ENCODE measurements at places on chromosomes 7 and 10.

DNA sequence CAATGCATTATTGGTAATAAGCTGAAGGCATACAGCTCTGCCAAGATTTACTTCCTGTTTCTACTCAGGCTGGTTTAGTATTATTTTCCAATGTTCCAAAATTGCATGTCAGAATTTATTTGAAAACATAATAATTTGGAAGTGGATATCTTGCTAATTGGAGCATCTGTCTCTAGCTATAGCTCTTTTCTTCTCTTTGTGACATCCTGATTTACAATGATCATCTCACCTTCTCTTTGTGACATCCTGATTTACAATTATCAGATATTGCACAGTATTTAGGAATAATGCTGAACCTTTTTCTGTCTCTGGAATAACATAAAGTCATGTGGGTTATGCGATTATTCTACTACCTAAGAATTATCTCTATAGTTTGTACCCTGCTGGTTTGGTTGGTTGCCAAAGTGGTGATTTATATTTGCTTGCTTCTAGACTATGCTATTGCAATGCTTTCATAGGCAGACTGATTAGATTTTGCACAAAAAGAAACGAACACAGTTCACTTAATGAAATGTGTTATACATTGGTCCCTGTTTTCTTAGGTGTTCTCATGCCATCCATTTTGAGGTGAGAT is 44.3 kb upstream of the CABCOCO1 start:
- no peak for DNase-seq

- DNase-seq = peak; percentile 64
Measured at GRCh38 chr10:27481486-27481885, 22.6 kb upstream of the RAB18 start.

- peak; percentile 96 for DNase-seq
Measured at GRCh38 chr7:40717242-40717641, 582.4 kb downstream of the SUGCT start.

DNA sequence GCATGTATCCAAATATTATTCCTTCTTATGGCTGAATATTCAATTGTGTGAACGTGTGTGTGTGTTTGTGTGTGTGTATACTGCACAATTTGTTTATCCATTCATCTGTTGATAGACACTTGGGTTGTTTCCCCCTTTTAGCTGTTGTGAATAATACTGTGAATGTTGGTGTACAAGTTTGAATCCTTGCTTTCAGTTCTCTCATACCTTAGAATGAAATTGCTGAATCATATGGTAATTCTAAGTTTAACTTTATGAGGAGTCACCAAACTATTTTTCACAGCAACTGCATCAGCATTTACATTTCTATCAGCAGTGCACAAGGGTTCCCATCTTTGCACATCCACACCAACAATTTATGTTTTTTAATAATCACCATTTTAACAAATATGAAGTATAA is 86.9 kb upstream of the GATAD1 start:
- DNase-seq = no peak

GRCh38 chr10:91587710-91588638 is 44.9 kb downstream of the PPP1R3C start:
- peak; percentile 60 for DNase-seq

GRCh38 chr10:62467527-62467926 is 93.4 kb downstream of the ZNF365 start:
- peak; percentile 53 for DNase-seq

GRCh38 chr10:52332815-52333214 is 18.7 kb downstream of the DKK1 start:
- DNase-seq = no peak

DNA sequence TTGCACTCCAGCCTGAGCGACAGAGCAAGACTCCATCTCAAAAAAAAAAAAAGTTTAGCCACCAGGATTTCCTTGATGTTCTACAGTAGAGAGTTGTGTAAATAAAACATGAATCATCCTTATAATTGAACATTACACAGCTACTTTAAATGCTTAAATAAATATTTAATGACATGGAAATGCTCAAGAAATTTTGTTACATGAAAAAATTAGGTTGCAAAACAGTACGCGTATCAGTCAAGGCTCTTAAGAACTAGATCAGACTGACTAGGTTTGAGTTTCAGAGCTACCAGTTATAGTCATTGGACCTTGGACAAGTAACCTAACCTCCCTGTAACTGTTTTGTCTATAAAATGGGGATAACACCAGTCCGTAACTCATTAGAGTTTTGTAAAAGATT is 38.7 kb upstream of the GSAP start:
- DNase-seq = peak; percentile 64

DNA sequence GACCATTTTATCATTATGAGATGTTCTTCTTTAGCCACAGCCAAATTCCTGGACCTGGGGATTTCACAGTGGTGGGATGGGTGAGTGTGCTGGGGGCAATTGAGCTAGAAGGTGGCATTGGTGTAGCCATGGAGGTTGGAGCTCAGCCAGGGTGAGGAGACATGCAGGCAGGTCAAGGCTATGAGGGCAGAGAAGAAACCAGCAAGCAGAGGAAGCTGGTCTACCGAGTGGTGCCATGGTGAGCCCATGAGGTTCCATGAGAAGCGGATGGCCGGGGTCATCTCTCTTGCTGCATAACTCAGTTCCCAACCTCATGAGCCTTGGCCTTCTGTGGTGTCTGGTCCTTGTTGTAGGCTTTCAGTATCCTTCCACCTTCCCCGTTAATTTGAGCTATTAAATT is 91.4 kb downstream of the CARD11 start:
- DNase-seq = no peak

DNA sequence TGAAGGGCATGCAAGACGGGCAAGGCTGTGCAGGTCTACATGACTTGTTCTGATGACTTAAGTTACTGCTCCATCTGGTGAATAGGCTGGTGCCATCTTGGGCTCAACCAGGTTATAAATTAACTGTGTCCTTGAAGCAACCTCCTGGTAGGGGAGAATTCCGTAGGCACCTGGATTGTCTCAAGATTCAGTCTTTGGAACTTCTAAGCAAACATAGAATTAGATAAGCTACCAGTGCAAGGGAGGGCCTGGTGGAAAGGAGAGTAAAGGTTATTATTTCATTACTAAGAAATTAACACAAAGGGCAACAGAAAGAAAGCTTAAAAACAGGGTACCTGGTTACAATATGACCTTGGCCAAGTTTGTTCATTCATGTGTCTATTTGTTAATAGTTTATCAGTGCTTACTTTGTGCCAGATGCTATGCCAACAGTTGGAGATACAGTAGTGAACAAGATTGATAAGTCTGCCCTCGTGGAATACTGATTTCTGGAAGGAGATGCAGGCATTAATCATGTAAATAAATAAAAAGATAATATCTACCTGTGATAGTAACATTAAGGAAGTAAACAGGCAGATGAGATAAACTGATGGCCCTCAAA is 107.0 kb upstream of the PALS2 start:
- no peak for DNase-seq

GRCh38 chr10:79244841-79245504 is 102.3 kb upstream of the PPIF start:
- DNase-seq = no peak

- peak; percentile 52 for DNase-seq
Measured at GRCh38 chr10:68231106-68231816, 652 bp downstream of the ATOH7 start.

- peak; percentile 82 for DNase-seq
Measured at GRCh38 chr7:156751319-156751718, 110.7 kb downstream of the RNF32 start.

DNA sequence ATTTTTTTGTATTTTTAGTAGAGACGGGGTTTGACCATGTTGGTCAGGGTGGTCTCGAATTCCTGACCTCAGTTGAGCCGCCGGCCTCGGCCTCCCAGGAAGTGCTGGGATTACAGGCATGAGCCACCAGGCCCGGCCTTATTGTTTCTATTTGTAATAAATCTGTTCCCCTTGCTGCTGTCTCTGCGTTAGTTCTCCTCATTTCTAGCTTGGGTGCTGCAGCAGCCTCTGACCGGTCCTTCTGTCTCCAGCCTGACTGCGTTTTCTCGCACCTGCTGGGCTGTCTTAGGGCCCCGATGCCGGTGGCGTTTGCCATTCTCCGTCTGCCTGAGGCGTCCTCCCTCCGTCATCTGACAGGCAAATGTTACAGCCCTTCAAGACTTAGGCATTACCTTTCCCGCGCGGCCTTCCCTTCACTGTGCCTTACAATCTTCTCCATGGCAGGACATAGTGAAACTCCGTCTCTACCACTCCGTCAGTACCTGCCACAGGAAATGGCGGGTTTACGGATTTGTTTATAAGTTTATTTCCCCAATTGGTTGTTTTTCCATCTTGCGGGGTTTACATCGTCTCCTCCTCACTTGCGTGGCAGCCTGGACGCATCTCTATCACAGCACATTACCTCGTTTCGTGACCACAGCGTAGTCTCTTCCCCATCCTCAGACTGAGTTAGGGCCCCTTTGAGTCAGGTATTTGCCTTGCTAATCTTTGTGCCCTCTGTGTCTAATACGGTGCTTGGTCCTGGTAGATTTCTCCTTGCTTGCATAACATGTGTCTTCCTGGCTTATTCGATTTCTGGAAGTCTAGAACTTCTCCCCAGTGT is 2.3 kb upstream of the GIMAP8 start:
- no peak for DNase-seq

- DNase-seq = no peak
Measured at GRCh38 chr7:127534636-127535035, 50.8 kb downstream of the GCC1 start.

DNA sequence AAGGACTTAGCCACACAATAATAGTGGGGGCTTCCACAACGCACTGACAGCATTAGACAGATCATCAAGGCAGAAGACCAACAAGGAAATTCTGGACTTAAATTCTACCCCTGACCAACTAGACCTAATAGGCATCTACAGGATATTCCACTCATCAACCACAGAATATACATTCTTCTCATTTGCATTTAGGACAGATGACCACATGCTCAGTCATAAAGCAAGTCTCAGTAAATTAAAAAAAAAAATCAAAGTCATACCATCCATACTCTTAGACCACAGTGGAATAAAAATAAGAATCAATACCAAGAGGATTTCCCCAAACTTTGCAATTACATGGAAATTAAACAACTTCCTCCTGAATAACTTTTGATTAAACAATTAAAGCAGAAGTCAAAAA is 155.9 kb downstream of the CDK14 start:
- no peak for DNase-seq

DNA sequence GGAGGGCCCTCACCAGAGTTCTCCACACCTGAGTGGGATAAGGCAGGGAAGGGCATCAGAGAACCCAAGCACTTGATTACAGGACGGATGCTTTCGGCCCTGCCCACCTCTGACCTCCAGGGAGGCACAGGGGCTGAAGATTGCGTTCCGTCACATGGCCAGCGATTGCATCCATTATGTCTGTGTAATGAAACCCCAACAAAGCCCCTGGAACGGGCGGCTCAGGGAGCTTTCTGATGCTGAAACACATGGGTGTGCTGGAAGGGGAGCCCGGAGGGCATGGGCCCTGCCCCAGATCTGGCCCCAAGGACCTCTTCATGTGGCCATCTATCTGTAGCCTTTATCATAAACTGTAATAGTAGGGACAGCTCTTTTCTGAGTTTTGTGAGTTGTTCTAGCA is 117.2 kb downstream of the PTPN20 start:
- no peak for DNase-seq

DNA sequence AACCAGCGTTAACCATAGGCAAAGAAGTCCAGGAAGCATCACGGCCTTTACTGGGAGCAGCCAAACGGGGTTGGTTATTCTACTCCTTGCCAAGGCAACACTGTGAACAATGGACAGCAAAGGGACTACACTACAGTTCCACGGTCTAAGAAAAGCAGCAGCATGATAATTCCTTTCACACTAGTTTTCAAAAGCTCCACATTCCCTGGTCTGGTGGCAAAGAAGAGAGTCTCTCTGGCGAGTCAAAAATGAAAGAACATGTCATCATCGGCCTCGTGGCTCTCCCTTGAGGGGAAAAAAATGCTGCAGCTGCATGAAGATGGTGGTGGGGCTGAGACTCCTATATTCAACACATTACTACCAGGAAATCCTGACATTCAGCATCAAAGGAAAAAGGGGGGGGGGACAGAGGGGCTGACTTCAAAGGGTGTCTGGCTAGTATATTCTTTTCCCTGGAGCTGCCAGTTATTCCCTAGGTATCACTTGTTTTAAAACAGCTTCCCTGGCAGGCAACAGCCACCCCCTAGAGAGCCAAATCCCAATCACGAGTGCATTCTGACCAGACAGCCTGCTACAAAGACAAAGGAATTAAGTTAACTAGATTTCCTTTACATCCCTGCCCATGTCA is 49.1 kb downstream of the SLC37A3 start:
- no peak for DNase-seq

GRCh38 chr7:40105879-40106473 is 28.4 kb downstream of the MPLKIP start:
- DNase-seq = no peak

- no peak for DNase-seq
Measured at GRCh38 chr10:119714484-119714816, 11.4 kb upstream of the INPP5F start.

- peak; percentile 59 for DNase-seq
Measured at GRCh38 chr7:30502470-30503251, 2.0 kb downstream of the GGCT start.

- no peak for DNase-seq
Measured at GRCh38 chr7:26439521-26440232, 148.0 kb downstream of the SNX10 start.

GRCh38 chr7:27295236-27295635 is 52.6 kb downstream of the EVX1 start:
- DNase-seq = no peak

DNA sequence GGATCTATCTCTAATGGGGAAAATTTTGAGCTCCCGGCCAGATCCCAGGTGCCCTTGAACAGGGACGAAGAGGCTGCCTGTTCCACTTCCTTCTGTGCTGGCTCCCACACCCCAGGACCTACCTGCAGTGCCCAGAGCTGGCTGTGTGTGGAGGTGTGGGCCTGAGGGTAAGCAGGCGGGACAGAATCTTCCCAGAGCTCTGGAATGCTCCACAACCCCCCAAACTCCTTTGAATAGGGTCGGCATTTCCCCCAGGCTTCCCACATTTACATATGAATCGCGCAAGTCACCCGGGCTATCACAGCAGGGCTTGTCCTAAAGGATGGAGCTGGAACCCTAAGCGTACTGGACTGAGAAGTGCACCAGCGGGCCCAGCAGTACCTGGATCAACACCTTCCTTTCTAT is 95.9 kb downstream of the DNMBP start:
- DNase-seq = peak; percentile 39

GRCh38 chr10:68742397-68742796 is 21.4 kb downstream of the CCAR1 start:
- no peak for DNase-seq

Measured in epithelial cell of esophagus (primary cell).